ENCODE measurements at places on chromosomes 3 and 15.

- DNase-seq: peak; percentile 75
Measured at GRCh38 chr15:48722764-48723661, 77.5 kb upstream of the FBN1 start.

GRCh38 chr3:20038699-20039465 is 1.4 kb upstream of the KAT2B start:
- no peak for DNase-seq

- DNase-seq: no peak
Measured at GRCh38 chr3:48409291-48410201, 20.3 kb downstream of the PLXNB1 start.

- DNase-seq: peak; percentile 64
Measured at GRCh38 chr3:59426821-59427565, 377.2 kb upstream of the CFAP20DC start.

DNA sequence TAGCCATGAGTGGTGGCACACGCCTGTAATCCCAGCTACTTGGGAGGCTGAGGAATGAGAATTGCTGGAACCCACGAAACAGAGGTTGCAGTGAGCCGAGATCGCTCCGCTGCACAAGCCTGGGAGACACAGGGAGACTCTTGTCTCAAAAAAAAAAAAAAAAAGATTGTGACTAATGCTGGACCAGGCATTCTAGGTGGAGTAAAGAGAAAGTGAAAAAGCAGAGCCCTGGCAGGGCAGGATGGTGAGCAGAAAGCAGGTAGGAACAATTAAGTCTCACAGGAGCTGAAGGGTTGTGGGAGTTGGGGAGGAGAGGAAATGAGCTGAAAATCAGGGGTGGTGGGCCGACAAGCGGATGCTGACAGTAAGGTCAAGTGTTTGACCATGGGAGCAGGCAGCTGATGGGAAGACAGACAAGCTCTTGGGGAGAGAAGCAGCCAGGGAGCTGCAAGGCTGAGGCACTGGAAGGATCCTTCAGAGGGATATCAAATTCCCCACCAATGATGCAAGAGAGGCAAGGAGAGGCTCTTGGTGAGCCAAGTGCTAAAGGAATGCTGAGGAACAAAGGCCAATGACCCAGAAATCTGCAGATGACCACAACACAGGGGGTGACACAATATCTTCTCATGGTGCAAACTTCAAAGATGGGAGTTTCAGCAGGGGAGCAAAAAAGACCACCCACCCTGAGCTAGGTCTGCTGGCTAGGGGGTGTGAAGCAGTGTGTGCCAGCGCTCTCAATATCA is 251.1 kb downstream of the ULK4 start:
- DNase-seq: peak; percentile 59

- no peak for DNase-seq
Measured at GRCh38 chr3:128001576-128001975, 50.7 kb upstream of the SEC61A1 start.

DNA sequence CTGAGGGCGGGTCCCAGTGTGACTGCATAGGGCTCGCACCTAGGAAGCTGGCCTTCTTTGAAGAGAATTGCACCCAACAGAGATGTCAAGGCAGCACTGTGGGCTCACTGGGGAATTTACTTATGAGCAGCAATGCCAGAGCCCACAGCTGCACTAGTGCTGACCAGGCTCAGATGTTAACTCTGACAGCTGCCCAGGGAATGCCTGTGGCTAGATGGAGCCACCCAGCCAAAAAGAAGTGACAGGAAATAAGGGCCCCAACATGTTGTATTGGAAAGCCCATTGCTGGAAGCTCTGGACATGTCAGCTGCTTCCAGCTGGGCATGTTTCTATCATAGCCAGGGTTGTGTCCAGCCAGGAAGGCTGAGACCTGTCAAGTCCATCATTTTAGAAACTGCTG is 90.9 kb upstream of the ZNF280D start:
- no peak for DNase-seq

DNA sequence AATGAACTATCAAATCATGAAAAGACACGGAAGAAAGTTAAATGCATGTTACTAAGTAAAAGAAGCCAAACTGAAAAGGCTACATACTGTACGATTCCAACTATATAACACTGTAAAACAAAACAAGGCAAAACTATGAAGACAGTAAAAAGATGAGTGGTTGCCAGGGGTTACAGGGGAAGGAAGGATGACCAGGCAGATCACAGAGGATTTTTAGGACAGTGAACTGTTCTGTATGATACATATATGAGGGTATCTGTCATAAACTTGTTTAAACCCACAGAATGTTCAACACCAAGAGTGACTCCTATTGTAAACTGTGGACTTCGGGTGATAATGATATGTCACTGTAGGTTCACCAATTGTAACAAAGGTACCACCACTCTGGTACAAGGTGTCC is 60.6 kb downstream of the CHSY1 start:
- DNase-seq: no peak

DNA sequence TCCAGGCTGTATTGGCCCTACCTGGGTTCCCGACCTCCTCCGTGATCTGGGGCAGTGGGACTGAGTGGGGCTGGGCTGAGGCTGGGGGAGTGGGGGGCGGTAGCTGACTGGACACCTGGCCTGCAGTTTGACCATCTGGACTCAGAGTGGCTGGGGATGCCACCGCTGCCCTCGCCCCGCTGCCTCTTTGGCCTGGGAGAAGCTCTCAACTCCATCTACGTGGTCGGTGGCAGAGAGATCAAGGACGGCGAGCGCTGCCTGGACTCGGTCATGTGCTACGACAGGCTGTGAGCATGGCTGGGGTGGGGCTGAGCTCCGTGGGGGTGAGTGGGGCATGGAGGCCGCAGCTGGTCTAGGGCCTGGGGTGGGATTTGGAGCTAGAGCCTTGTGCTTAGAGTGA is 2.7 kb downstream of the KLHL40 start:
- no peak for DNase-seq

DNA sequence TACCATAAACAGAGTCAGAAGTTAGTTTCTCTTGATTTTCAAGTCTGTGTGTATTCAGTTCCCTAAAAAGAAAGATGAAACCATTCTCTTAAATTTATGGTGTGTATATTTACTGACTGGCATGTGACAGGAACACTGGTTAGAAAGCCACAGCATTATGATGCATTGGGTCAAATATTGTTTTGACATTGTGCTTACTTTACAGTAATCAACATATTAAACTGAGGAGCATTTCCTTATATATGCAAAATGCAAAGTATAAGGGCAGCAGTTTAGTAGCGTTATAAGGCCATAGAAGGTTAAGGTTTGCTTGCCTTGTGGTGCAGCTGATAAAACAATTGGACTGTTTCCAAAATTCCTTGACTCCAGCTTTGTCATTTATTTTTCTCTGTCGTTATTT is 72.9 kb downstream of the EPHA3 start:
- DNase-seq: no peak

- DNase-seq: no peak
Measured at GRCh38 chr3:36319680-36320079, 60.6 kb upstream of the STAC start.

- no peak for DNase-seq
Measured at GRCh38 chr3:129699612-129700011, 93.1 kb upstream of the PLXND1 start.

GRCh38 chr15:34335176-34336032 is 2.2 kb downstream of the SLC12A6 start:
- DNase-seq: no peak

DNA sequence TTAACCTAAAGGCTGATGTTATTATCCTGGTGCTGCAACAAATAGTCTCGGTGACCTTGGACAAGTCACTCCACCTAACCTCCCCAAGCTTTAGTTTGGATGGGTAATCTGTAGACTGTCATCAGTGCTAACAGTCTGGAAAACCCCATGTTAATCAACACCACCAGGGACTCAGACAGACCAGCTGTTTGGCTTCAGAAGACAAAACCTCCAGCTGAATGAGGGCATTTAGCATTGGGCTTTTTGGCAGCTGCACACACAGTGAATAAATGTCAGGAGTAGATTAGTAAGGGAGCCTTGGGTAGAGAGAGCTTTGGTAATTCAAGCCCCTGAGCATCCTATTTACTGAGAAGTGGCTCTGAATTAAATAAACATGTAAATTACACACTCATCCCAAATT is 24.9 kb upstream of the C3orf80 start:
- no peak for DNase-seq

GRCh38 chr15:67594770-67595169 is 52.3 kb downstream of the MAP2K5 start:
- no peak for DNase-seq

Measured in GM04504 (cell line).